ENCODE measurements at places on chromosomes 2 and 18.

GRCh38 chr2:5587766-5588165 lies 104.4 kb upstream of the SOX11 start:
- DNase-seq, result no peak

DNA sequence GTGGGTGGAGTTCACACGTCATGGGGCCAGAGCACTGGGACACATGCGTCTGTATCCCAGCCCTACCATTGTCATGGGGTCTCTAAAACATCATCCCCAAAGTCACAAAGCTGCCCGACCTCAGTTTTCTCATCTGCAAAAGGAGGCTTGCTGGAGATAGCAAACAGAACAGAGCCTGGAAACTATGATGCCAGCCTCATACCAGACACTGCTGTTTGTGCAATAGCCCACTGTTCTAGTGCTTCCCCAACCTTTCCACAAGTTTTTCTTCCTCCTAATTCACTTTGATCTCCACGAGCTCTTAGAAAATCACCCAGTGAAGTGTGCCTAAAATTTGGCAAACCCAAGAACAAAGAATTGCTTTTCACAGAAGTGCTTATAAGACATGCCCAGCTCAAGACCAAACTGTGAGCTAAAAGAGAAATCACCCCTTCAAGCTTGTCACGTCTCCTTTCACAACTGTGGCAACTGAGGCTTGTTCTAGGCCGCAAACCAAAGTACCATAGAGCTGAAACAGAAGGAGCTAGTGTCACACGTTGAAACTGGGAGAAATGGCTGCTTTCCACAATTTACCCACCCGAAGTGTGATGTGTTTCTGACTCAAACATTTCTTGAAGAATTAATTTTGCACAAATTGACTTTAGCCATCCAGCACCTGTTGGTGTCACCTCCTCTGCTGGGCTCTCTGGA lies 162.7 kb upstream of the ID2 start:
- no peak for DNase-seq

DNA sequence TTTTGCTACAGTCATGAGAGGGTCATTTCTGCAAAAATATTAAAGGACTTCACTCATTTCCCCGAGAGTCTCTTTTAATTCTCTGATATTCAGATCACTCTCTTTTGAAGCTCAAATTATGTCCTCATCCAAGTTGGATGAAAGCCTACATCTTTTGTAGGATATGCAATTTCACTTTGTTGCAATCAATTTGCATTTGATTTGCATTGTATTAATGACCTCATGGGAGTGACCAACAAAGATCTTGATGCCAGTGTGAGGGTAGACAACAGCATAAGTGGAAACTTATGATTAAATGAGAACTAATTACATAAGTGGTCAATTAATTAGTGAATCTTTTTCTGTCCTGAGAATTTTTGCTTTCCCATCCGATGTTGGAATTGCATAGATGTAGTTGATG lies 60.3 kb upstream of the UPP2 start:
- no peak for DNase-seq

- DNase-seq, result no peak
Observed at GRCh38 chr2:45127321-45127720, 118.1 kb upstream of the SIX2 start.

DNA sequence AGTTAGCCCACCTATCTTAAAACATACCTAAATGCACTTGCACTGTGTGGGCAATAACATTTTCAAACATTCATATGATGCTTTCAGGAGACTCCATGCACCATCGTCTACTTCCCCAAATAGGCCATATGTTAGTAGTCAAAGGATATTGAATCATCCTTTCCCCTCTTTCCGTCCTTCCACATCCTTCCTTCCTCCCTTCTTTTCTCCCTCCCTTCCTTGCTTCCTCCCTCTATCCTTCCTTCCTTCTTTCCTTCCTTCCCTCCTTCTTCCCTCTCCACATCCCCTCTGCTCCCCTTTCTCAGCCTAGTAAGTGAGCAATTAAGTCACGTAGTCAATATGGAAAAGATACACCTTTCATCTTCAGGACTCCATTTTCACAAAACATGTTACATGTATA lies 73.8 kb downstream of the ZEB2 start:
- DNase-seq, result no peak

- no peak for DNase-seq
Observed at GRCh38 chr2:190978389-190979053, 35.5 kb downstream of the STAT1 start.

- DNase-seq, result peak; percentile 7
Observed at GRCh38 chr2:172358691-172359556, 68.5 kb upstream of the ITGA6 start.

- no peak for DNase-seq
Observed at GRCh38 chr2:173117678-173118077, 42.0 kb downstream of the MAP3K20 start.

DNA sequence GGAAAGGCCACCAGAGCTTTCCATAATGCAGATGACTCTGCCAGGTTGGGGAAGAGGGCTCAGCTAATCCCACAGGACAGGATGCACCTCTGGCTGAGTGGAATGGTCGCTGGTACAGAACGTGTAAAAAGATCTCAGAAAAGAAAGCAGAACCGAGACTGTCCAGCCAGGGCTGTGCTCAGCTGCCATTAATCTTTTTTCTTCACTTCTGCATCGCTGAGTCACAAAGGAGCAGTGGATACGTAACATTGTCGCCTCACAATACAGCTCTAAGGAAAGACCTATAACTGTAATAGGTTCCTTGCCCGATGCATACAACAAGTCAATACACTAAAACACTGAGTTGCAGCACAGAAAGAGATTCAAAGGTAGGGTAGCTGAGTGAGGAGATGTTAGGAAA lies 354.2 kb downstream of the EN1 start:
- DNase-seq, result no peak

GRCh38 chr2:153953761-153954160 lies 82.0 kb downstream of the GALNT13 start:
- no peak for DNase-seq

GRCh38 chr2:145861940-145862339 lies 1342.0 kb upstream of the ZEB2 start:
- DNase-seq, result no peak

GRCh38 chr2:175180701-175181103 lies 808 bp downstream of the ATP5MC3 start:
- DNase-seq, result no peak
